Stimulated activated CD8-positive, alpha-beta memory T cell treated with anti-CD3 and anti-CD28 coated beads, Interleukin-7, amount 100 ng/mL, for 1 hour (primary cell): ENCODE measurements at places on chromosomes 13 and 19.

DNA sequence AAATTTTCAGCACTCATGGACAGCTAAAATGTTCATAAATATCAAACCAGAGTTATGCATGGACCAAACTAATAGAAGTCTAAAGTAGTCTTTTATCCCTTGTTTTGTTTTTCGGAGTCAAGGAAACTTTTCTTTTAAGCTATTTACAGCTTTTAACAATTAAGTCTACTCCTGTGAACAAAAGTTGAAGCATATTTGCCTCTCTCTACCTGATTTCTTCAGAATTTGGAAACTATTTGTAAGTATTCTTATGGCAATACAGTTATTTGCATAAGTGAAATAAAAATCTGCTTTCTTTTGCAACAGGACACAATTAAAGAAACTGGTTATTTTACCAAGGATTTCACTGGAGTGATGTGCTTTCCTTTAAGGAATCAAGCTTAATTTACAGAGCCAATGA lies 47.1 kb upstream of the ANKRD10 start:
- DNase-seq: no peak

DNA sequence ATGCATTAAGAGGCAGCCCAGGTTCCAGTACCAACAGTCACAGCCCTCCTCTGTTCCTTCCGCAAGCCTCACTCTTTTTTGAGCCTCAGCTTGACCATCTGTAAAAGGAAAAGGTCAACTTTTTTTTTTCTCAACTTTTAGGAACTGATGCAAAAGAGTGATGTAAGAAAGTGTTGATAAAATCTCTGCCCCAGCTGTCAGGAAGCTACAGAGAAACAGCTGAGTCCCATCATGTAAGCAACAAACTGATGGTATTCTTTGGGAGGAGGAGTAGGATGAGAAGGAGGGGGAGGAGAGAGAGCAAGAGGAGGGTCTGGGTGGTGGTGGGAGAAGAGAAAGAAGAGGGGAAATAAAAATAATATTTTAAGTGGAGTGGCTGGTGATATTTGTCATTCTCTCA lies 233.9 kb upstream of the TSHZ3 start:
- no peak for DNase-seq

DNA sequence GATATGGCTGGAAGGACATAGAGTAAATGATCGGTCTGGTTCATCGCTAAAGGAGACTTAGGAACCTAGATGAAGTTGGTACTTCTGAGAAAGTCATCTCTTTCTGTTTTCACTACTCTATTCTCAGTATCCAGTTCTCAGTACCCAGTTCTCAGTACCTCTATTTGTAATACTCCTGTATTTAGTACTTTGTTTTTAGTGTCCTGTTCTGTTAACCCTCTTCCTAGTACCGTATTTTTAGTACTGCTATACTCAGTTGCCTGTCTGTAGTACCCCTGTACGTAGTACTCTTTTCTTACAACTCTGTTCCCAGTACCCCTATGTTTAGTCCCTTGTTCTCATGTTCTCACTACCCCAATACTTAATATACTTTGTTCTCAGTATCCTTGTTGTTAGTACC lies 1.2 kb downstream of the RFXAP start:
- DNase-seq: no peak

DNA sequence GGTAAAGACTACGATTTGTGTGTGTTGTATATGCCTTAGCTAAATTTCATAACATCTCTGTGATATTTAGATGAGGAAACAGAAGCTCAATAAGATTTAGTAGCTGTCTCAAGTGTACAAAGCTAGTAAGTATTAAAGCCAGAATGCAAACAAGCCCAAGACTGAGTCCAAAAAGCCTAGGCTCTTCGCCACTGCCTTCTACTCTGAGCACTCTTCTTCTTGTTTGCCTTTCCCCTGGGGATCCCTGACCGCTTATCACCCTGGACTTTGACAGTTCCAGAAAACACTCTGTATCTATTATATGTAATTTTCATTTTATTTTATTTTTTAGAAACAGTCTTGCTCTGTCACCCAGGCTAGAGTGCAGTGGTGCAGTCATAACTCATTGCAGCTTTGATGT lies 5.8 kb downstream of the TM9SF2 start:
- no peak for DNase-seq
